H9 (cell line): ENCODE measurements at places on chromosomes 11 and 22. TPM values are rescaled to one million over a fixed set of nuclear protein-coding genes. Genes with fewer than 3 reads are reported as not detected.

Gene OR5M11
- total RNA-seq: not detected in 2 replicates

Gene ARL14EP
- total RNA-seq: 19.9 and 20.9 TPM in 2 replicates

Gene TTC38
- 30.2 and 31.5 TPM in 2 replicates for total RNA-seq

Gene MUC6
- total RNA-seq: not detected in 2 replicates

Gene MMP1
- not detected in 2 replicates for total RNA-seq

Gene ANO3
- not detected in 2 replicates for total RNA-seq

Gene SMPD1
- total RNA-seq: 4.5 and 5.3 TPM in 2 replicates

Gene PRPF19
- 130 and 132 TPM in 2 replicates for total RNA-seq

Gene MIAT
- 77.0 and 85.6 TPM in 2 replicates for total RNA-seq

Gene OR2AT4
- total RNA-seq: not detected in 2 replicates

Gene MPPED2
- total RNA-seq: 2.6 and 4.7 TPM in 2 replicates

Gene CABP4
- 0.09 TPM in 1 of 2 replicates, not detected in the other for total RNA-seq

Gene KCNA4
- not detected in 2 replicates for total RNA-seq

Gene PARVG
- total RNA-seq: 1.3 and 1.6 TPM in 2 replicates

Gene MYOD1
- total RNA-seq: not detected in 2 replicates

Gene CNIH2
- total RNA-seq: 11.8 and 12.0 TPM in 2 replicates

Gene CCDC73
- 0.04 TPM in 1 of 2 replicates, not detected in the other for total RNA-seq

Gene FAM180B
- total RNA-seq: 0.31 and 0.37 TPM in 2 replicates

Gene MMP3
- not detected in 2 replicates for total RNA-seq

Gene UBQLN3
- total RNA-seq: not detected in 2 replicates

Gene IL18
- 0.31 TPM in 1 of 2 replicates, not detected in the other for total RNA-seq

Gene TSG101
- total RNA-seq: 48.1 and 50.3 TPM in 2 replicates

Gene TSPAN32
- not detected in 2 replicates for total RNA-seq

Gene P4HA3
- not detected in 2 replicates for total RNA-seq

Gene SLC22A9
- total RNA-seq: not detected in 2 replicates

Gene PHRF1
- 48.9 and 50.6 TPM in 2 replicates for total RNA-seq

Gene ACCS
- total RNA-seq: 7.5 and 9.1 TPM in 2 replicates

Gene MAPK11
- 1.5 and 2.1 TPM in 2 replicates for total RNA-seq

Gene CCND1
- 372 and 399 TPM in 2 replicates for total RNA-seq

Gene CDC42BPG
- total RNA-seq: 24.2 and 24.9 TPM in 2 replicates

Gene OR8G1
- not detected in 2 replicates for total RNA-seq
